ENCODE measurements at places on chromosomes 1 and 21.

DNA sequence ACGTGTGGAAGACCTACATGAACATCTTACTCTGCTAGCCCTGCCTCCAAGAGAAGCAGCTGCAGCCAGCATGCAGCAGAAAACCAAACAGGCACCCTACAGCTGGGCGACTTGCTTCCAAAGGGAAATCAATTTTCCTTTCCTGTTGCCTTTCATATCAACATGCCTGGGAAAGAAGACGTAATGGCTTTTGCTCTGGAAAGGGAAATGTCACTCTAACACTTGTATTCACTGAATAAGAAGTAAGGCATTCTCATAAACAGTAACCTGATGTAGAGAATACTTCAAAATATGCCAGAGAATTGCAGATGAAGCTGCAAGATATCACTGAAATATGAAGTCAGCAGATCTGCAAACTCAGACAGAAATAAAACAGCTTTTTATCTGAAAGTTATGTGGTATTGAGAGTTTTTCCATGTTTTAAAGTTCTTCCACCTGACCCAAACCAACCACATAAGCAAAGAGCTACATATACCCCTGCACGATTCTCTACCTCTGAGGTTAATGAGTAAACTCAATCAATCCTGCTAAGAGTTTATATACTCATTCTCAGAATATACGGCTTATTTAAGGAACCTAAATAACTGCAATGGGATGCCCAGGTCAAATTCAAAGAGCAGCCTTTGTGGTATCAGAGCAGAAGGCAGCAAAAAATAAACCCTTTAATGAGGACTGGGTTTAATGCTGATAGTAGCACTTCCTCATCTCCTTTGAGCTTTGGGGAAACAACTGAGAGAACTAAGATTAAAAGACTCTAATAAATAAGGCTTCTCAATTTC is 150.9 kb downstream of the RERE start:
- no peak for DNase-seq

GRCh38 chr1:18951818-18952391 is 4.6 kb downstream of the IFFO2 start:
- DNase-seq, result peak; percentile 37

DNA sequence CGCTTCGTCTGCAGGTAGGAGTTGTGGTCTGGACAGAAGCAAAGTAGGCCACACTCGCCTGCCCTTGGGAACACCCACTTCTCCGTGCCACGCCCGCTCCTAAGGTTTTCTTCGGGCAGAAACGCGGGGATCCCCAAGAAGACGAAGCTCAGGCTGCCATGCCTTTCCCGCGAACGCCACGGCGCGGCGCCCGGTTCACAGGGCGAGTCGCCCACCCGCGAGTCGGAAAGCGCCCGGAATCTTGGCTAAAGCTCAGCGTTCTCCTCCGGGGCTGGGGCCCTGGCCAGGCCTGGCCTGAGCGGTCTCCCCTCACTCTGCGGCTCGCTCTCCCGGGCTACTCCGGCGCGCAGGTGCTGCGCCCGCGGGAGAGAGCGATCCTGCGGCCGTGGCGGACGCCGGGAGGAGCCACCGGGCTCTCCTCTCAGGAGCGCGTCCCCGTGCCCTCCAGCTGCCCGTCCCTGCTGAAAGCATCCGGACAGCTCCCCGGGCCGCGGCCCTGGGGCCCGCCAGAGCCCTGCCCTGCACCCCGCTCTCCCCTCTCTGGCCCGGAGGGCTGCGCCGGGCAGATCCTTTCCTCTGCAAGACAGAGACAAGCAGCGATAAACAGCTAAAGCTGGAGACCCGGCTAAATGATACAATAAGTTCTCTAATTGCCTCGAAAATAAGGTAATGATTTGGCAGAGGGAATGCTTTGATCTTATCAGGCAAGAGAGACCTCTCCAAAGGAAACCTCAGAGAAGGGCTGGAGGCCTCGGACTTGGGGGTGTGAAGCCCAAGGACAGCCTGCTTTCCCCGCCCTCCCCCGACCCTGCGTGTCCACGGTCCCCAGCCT is 6.7 kb upstream of the WNT2B start:
- peak; percentile 83 for DNase-seq

DNA sequence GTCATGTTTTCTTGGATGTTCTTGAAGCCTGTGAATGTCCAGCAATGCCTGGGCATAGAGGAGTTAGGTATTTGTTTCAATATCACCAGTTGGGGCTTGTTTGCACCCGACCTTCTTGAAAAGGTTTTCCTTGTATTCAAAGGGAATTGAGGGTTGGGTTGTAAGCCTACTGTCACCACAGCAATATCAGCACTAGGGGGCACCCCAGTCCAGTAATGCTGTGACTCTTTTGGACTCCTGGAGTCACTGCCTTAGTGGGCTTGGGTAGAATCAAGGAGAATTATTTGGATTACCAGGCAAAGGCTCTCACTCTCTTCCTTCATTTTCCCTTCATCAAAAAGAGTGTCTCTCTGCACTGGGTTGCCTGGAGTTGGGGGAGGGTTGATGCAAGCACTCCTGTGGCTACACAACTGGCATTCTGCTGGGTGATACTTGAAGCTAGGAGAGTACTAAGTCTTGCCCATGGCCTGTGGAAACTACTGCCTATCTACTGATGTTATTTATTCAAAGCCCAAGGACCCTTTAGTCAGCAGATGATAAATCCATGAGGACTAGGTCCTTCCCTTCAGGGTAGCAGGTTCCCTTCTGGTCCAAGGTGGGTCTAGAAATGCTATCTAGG is 34.5 kb downstream of the OR10R2 start:
- no peak for DNase-seq

- DNase-seq, result no peak
Observed at GRCh38 chr1:31811605-31812004, 4.2 kb downstream of the SPOCD1 start.

DNA sequence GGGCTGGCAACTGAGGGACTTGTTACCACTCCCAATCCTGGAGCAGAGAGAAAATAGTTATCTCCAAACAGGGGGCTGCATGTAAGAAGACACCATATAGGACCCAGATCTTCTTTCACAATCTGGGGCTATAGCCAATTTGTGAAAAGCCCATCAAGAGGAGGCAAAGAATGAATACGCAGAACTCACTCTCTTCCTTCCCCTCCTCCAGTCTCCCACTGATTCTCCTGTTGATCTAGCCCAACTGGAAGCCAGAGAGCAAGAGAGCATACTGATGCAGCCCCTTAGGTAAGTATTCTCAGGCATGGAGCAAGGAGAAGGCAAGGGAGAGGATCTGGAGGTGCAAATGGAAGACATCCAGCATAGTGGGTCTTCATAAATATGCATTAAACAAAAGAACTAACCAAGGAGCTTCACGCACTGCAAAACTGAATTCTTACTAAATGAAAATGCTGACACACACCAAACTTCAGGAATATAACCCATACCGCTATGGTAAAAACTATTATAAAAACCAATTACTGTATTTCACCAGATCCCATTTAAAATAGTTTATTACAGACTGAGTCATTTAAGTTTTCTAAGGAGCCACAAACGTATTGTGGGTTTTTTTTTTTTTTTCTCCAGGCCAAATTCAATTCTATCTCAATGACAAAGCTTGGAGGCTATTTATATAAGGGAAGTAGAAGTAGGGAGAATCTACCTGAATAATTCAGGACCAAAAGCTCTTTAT is 15.5 kb upstream of the HMGB4 start:
- DNase-seq, result no peak

DNA sequence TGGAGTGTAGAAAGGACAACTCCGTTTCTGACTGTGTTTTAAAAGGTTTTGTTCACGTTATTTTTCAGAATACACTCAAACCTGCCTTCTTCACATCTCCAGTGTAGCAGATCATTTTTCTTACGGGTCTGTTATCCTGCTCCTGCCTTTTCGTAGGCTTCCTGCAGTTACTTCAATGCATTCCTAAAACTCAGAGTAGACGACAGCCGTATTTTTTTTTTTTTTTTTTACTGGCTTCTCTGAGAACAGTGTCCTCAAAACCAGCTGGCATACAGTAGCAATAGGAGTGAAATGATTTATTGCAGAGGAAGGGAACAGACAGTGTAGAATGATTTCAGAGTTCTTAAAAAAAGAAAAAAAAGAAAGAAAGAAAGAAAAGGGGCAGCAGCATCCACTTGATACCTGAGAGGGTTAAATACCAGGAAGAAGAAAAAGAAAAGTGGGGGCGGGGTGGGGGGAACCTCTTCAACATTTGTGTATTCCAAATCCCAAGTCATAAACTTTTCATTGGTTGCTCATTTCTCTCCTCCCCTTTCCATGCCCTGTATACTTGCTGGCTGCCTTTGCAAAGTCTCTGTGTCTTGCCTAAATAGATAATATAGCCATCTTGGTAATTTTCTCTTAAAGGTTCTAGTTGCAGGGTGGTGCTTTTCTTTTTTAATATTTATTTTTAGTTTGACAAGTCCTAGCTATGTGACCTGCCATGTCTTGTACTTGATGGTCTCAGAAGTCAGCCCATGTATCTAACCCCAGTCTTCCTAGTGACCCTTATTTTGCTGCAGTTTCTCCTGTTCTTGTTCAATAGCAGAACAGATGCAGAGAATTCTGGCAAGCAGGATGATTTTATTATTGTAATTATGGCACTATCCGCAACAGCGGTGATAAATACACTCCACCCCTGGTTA is 2.8 kb downstream of the TGFB2 start:
- peak; percentile 67 for DNase-seq

DNA sequence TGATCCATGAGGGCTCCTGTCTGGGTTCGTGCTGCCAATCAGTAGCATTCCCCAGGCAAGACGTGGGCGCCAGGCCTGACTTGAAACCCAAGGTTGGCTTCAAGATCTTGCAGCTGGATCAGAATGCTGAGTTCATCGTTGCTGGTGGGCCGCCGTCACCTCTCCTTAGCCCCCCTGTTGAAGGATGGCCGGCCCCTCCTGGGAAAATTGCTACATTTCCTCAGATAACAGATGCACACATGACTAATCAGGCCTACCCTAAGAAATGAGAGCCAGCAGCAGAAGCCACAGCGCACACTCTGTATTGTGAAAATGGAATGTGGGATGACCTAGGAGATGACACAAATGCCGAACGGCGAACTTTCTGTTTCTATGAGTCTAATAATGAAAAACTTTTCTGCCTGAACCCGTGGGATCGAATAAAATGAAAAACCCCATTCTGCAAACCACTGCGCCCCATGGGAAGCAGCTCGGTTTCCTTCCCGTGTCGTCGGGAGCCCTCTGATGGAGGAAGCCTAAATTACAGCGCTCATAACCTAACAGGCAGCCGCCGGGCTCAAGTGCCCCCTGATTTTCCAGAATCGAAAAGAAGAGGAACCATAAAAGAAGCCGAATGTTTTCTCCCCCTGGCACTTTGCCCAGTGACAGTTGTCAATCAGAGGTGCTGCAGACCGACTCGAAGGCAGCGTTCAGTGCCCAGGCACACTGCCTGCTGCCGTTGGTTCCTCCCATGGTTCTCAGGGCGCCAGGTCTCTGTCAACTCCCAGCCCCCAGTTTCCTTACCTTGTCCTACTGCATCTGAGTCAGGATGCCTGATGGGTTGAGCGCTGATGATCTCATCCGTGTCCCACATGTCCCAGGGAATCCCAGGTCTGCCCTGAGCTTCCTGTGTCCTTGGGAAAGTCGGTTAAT is 38.2 kb upstream of the H6PD start:
- peak; percentile 61 for DNase-seq

DNA sequence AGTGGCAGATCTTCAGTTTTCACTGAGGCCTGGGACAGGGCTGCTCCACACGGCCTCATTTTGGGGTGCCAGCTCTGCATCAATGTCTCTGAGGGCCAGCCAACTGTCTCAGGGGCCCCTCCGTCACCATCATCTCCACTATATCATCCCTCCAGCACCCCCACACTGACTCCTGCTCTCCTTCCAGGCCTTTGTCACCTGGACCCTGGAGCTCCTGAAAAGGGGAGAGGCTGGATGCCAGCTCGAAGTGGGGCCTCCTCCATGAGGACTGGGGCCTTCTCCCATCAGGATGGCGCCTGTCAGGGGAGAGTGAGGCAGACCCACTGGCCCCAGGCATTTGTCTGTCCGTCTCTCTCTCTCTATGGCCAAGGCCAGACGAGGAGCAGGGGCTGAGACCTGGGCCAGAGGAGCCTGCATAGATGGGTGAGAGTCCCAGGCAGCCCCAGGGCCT is 44.7 kb upstream of the LRP8 start:
- no peak for DNase-seq

DNA sequence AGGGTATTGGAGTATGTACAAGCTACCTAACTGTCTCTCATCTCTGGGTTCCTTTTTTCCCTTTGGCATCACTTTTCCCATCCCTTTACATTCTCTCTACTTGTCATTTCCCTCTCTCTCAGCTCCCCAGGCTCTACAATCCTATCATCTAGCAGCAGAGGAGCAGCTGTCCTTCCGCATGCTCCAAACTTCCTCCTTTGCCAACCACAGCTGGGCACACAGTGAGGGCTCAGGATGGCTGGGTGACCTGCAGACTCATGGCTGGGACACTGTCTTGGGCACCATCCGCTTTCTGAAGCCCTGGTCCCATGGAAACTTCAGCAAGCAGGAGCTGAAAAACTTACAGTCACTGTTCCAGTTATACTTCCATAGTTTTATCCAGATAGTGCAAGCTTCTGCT is 561 bp downstream of the CD1E start:
- DNase-seq, result no peak

- no peak for DNase-seq
Observed at GRCh38 chr1:235968831-235969230, 96.1 kb downstream of the NID1 start.

- DNase-seq, result no peak
Observed at GRCh38 chr1:30291526-30291925, 431.9 kb downstream of the MATN1 start.

DNA sequence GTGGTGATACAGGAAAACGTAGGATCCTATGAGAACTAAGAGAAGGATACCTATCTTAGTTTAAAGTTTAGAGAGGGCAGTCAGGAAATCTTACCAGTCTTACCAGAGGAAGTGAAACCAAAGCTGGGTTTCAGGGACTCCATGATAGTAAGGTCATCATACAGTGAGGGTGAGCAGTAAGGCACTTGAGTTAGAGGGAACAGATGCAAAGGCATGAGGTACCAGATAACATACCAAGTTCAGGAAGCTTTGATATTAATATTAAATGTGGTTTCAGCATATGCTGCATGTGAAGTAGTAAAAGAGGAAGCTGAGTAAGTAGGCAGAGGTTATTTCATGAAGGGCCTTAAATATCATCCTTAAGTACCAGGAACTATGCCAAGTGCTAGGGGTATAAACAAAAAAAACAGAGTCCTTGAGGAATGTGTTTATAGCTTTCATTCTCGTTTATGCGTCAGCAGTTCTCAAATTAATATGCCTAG is 16.9 kb downstream of the ATG4C start:
- peak; percentile 20 for DNase-seq

- no peak for DNase-seq
Observed at GRCh38 chr1:185213091-185213490, 56.1 kb downstream of the SWT1 start.

GRCh38 chr21:14499316-14499715 is 46.8 kb downstream of the SAMSN1 start:
- no peak for DNase-seq

GRCh38 chr1:147665521-147665920 is 4.8 kb downstream of the ACP6 start:
- no peak for DNase-seq

GRCh38 chr1:33332881-33333280 is 12.0 kb upstream of the A3GALT2 start:
- no peak for DNase-seq

- no peak for DNase-seq
Observed at GRCh38 chr1:94239796-94240195, 2.4 kb upstream of the ARHGAP29 start.
